ENCODE measurements at places on chromosomes 12 and 14.

DNA sequence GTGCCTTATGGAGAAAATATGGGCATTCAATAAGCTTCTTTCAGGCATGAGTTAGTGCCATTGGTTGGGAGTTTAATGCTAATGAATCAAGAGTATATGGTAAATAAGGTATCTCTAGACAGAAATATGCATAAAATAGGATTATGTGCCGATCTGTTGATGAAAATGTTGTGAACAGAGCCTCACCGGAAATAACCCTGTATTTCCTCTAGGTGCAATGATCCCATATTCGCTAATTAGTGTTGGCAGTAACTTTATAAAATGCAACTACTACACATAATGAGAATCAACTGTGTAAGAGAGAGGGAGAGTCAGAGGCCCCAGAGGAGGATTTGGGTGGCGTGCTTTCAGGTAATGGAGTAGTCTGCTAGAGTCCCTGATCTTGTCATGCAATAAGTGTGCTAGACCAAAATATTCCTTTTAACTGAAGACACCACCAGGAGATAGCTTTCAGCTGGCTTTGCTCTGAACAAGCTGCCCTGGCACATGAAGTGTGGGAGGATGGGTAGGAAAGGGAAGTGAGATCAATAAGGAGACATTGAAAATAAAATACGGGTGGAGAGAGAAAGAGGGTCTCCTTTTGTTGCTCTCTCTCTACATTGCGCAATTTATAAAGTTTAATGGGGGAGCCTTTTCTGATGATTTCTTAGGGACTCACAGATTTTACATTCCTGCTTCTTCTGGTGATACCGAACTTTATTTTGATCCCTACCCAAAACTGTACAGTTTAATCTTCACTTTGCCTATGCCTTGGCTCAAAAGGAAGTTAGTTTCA lies 68.6 kb upstream of the PLXNC1 start:
- DNase-seq: no peak

- DNase-seq: no peak
These were observed 37.3 kb upstream of the EVL start for GRCh38 chr14:100027771-100028490.

DNA sequence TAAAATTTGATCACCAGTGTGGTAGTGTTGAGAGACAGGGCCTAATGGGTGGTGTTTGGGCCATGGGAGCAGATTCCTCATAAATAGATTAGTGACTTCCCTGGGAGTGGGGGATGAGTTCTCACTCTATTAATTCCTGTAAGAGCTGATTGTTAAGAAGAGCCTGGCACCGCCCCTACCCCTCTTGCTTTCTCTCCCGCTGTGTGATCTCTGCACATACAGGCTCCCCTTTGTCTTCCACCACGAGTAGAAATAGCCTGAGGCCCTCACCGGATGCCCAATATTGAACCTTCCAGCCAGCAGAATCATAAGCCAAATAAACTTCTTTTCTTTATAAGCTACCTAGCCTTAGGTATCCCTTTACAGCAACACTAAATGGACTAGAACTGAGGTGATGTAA lies 31.9 kb upstream of the CAND1 start:
- no peak for DNase-seq

DNA sequence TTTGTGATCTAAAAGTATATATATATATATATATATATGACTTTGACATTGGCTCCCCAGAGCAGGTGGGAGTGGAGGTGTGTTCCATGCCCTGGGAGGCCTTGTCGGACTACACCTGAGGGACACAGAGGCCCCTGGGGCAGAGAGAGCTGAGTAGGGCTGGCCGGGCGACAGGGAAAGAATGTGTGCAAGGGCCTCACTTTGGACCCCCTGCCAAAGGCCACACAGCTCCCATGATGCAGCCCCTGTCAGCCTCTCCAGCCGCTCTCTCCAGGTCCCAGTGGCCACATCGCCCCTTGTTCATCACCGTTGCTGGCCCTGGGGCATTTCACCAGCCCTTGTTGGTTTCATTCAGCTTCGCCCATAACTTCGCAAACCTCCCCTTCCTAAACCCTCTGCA lies 123.9 kb downstream of the BCL11B start:
- no peak for DNase-seq

DNA sequence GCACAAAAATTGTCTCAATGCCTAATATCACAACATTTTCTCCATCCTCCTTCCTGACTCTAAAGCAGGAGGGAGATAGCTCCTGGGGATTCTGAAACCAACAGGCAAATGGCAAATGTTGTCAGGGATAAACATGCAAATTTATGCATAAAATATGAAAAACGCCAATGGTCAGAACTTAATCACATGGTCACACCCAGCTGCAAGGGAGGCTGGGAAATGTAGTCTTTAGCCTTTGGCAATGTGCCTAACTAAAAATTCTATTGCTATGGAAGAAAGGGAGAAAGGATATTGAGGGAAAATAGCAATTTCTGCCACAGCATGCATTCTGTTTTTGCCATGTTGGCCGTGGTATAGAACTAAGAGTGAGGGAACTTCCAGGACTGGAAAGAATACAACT lies 11.7 kb upstream of the OASL start:
- DNase-seq: no peak

- DNase-seq: no peak
These were observed 432.0 kb upstream of the OR4E1 start for GRCh38 chr14:22105624-22106006.

DNA sequence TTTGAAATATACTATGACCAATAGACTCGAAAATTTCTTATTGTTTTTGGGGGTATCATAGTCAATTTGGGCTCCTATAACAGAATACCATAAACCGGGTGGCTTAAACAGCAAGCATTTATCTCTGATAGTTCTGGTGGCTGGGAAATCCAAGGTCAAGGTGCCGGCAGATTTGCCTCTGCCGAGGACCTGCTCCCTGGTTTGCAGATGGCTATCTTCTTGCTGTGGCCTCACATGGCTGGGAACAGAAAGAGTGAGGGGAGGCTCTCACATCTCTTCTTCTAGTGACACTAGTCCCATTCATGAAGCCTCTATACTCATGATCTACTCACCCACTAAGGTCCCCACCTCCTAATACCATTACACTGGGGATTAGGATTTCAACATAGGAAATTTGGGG lies 70.7 kb downstream of the BORCS5 start:
- no peak for DNase-seq

DNA sequence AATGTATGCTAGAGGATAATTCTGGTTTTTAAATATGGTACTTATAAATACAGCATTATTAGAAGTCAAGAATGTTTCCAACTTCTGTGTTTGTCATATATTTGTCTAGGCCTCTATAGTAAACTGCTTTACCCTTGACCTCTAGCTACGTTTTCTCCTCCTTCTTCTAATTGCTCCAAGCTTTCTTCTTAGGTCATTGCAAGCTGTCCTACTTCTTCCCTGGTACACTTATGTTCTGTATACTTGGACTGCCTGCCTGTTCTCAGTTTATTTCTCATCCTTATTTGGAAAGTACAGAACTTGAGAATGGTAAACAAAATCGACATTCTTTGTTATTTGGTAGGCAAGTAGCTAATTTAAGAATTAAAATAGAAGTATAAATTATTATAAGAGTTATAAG lies 23.9 kb upstream of the ATP2B1 start:
- no peak for DNase-seq

DNA sequence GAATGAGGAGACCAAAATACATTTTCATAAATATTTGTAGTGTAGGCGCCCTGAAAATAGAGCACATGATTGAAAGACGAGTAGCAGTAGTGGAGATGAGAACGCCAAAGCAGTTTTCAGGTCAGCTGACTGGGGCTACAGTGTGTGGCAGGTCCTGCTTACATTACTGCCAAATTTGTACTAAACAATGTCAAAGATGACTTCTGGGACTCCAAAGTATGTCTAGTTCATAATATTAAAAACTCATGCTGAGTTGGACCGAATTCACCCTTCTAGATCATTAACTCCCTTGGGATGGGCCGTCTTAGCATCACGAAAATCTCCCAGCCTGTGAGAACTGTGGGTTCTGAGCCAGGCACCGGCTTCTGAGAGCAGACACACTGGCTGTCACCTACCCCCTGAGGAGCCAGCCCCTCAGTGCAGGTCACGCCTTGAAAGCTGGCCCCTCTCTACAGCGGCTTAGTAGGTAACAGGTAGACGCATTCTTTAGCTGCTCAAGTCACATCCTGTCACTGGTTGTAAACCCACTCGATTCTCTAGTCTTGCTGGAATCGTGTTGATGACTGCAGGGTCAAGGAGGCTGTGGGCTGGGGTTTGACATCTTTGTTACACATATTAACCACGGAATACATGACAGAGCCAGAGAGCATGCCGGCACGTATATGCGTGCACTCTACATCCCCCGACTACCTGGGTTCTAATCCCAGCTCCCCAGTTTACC lies 210.4 kb downstream of the ETV6 start:
- DNase-seq: no peak

DNA sequence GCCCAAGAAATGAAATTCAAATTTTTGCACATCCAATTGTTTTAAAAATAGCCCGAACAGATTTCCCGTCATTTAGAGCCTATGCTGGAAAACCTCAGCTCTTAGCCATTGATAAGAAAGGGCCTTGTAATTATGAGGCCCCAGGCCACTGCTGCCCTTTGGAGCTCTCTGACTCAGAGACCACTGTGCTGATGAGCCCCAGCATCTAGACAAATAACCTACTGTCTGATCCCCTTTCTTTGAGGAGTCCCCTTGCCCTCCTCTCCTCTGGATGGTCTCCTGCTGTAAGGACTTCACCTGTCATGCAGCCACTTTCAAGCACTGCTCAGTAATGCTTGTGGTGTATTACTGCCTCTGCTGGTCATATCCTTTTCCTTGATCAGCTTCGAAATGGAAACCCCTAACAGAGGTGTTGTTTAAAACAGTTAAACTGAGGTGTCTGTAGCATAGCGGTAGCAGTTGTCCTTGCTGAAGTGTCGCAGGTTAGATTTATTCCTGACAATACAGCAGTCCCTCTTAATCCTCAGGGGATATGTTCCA lies 159.9 kb upstream of the SRRM4 start:
- DNase-seq: no peak

- peak; percentile 25 for DNase-seq
These were observed 12.4 kb upstream of the SNAPC1 start for GRCh38 chr14:61749867-61750266.

DNA sequence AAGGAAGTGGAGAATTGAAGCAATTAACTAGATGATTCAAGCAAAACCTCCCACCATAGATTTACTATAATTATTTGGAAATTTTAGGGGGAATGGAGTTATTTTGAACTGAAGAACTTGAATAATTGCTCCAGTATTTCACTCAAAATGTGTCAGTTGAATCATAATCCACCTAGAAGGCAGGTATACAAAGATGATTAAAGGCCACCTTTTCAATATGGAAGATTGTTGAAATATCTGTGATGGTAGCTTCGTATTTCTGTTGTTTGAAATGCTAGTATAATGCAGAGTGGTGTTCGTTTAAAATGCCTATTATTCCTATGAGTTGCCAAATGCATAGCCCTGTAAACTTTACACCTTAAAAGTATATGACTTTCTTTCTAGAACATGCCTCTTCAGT lies 3.1 kb downstream of the HMGA2 start:
- DNase-seq: no peak

DNA sequence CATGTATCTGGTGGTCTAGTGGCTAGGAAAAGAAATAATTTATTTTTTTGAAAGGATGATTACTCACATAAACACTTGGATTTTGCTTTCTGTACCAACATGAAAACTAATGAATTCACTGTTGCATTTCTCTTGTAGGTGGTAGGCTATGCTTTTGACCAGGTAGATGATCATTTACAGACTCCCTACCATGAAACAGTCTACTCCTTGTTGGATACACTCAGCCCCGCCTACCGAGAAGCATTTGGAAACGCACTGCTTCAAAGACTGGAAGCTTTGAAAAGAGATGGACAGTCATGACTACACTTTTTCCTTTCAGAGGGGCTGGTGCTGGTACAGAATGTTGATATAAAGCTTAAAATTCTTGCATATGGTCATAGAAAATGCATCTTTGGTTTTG lies 6.5 kb upstream of the AK7 start:
- no peak for DNase-seq

GRCh38 chr12:22286569-22286968 lies 47.9 kb downstream of the ST8SIA1 start:
- DNase-seq: no peak

DNA sequence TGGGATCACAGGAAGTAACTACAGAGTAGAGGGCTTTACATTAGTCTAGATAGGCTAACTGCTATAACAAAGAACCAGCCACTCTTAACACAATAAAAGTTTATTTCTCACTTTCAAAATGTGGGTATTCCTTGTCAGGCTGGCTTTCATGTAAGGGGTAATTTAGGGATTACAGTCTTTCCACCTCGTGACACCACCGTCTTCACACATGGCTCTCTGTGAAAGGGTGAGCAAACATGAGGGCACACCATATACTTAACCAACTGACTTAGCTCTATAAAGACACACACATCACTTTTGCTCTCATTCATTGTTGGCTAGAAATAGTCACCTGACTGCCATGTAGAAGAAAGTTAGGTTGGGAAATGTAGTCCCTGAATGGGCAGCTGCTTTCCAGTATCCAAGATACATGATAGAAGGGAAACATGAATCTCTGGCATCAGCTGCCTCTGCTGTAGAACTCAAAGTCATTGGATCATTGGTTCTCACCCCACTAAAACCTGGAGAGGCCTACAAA lies 66.1 kb upstream of the CRY1 start:
- no peak for DNase-seq

DNA sequence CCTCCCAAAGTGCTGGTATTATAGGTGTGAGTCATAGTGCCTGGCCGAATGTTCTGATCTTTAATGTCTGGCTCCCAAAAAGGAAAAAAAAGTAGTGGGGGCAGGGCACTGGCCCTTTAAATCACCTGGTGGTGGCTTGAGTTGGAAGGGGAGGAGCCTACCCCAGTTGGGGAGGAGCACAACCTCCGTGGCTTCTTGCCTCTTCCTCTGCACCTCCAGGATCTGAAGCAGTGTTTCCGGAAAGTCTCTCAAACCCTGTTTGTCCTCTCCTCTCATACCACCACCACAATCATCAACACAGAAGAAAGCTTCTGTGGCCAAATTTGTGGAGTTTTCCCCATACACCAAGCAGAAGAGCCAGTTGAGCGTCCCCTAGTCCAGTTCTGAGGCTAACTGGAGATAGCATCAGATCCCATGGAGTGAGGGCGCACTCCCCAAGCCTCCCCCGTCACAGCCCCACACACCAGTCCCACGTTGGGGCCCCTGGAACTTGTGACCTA lies 24.3 kb upstream of the RCOR1 start:
- no peak for DNase-seq

DNA sequence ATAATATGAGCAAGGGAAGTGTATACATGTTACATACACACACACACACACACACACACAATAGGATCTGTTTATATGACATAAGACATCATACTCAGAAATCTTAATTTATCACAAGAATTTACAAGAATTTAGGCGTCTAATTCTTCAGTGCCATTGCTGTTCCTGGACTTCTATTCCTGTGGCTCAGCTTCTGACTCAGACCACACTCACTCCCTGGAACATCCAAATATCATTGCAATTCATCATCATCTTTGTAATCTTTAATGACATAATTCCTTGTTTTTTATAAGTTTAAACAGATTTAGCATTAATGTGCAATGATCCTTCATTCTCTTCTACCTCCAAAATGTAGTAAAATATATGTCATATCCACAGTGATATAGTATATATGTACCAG lies 544.2 kb downstream of the FOXG1 start:
- no peak for DNase-seq
